ENCODE measurements at places on chromosomes 4 and X.

DNA sequence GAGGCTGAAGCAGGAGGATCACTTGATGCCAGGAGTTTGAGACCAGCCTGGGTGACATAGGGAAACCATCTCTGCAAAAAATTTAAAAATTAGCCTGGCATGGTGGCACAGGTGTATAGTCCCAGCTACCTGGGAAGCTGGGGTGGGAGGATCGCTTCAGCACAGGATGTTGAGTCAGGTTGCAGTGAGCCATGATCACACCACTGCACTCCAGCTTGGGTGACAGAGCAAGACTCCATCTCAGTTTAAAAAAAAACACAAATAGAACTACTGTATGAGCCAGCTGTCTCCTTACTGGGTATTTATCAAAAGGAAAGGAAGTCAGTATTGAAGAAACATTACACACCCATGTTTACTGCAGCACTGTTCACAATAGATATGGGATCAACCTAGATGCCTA lies 138.7 kb downstream of the RAP1GDS1 start:
- no peaks in the 10 kb centered on the region for H3K4me1 ChIP-seq
- no peak overlapping the region for H3K27ac ChIP-seq
- H3K4me3 ChIP-seq: no peak overlapping the region
- peaks cover 9% of the 10 kb centered on the region for H3K36me3 ChIP-seq
- H3K27me3 ChIP-seq: no peaks in the 10 kb centered on the region
- DNase-seq: no peak

DNA sequence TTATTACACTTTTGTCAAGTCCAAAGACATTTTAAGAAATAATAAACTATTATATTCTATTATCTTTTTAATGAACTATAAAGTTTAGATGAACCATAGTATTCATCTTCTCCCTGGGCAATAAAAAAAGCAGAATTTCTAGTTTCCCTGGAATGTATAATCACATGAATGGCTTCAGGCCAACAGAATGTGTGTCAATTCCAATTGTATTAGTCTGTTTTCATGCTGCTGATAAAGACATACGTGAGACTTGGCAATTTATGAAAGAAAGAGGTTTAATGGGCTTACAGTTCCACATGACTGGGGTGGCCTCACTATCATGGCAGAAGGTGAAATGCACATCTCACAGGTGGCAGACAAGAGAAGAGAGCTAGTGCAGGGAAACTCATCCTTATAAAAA lies 70.7 kb upstream of the ANXA10 start:
- no peak for DNase-seq
- H3K4me1 ChIP-seq: no peaks in the 10 kb centered on the region
- no peak overlapping the region for H3K4me3 ChIP-seq
- H3K27ac ChIP-seq: no peak overlapping the region
- H3K36me3 ChIP-seq: no peaks in the 10 kb centered on the region
- H3K27me3 ChIP-seq: no peaks in the 10 kb centered on the region

GRCh38 chrX:153875391-153876111 lies 10.4 kb downstream of the L1CAM start:
- DNase-seq: no peak
- H3K4me1 ChIP-seq: no peaks in the 10 kb centered on the region
- no peaks in the 10 kb centered on the region for H3K27me3 ChIP-seq
- no peak overlapping the region for H3K4me3 ChIP-seq
- no peak overlapping the region for H3K27ac ChIP-seq
- H3K36me3 ChIP-seq: no peaks in the 10 kb centered on the region

- H3K36me3 ChIP-seq: peaks cover 28% of the 10 kb centered on the region
- no peak for DNase-seq
- H3K27ac ChIP-seq: peak overlapping the region; percentile 89
- no peaks in the 10 kb centered on the region for H3K27me3 ChIP-seq
Observed at GRCh38 chr4:108619372-108620100, 840 bp upstream of the RPL34 start.

DNA sequence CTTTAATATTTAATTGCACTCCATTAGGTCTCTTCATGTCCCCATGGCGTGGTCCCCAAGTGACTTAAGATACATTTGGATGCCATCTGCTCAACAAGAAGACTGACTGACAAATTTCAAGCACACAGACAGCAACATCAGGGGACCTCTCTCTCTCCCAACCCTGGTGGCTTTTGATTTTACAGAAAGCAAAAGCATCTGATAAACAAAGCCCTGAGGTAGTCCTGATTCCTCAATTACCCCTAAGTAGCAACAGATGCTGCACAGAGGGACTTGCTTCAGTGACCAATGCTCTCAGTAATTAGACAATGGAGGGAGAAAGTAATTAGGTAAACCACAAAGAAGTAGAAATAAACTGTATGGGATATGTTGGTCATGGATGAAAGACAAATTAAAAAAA lies 426.4 kb downstream of the INPP4B start:
- no peak overlapping the region for H3K4me3 ChIP-seq
- H3K27ac ChIP-seq: no peak overlapping the region
- H3K27me3 ChIP-seq: no peaks in the 10 kb centered on the region
- H3K4me1 ChIP-seq: no peaks in the 10 kb centered on the region

DNA sequence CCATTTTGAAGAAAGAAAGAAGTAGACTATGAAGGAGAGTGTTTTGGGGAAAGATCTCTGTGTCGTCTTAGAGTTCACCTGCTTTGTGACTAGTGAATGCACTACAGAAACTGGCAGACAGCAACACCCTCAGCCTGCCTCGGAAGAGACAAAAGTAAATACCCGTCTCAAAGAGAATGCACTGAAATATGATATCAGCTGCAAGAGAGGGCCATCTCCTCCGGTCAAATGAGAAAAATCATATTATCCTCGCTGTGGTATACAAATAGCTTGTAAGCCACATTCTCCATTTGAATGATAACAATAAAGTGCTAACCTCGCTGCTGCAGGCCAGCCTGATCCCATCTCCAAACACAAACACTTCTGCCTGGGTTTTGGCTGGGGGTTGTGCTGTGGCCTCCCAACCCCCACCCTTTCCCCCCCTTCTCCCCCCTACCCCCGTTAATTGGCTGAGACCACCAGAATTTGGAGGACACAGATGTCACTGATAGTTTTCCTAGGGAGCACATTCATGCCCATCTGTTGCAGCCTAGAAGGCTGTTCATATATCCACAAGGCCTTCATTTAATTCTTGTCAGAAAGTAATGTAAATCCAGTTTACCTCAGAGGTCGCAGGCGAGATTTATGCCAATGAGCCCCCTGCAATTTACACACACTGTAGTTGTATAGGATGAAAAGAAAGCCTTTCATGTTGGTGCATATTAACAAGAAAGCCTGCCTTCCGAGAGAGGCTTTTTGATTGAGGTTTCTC lies 46.3 kb downstream of the ALPK1 start:
- H3K36me3 ChIP-seq: no peaks in the 10 kb centered on the region
- H3K27me3 ChIP-seq: no peaks in the 10 kb centered on the region
- no peak for DNase-seq
- H3K27ac ChIP-seq: no peak overlapping the region
- no peak overlapping the region for H3K4me3 ChIP-seq
- H3K4me1 ChIP-seq: no peaks in the 10 kb centered on the region

GRCh38 chrX:51608126-51608525 lies 10.6 kb downstream of the CENPVL3 start:
- no peak overlapping the region for H3K4me3 ChIP-seq
- no peak for DNase-seq
- H3K27ac ChIP-seq: no peak overlapping the region
- peaks cover 4% of the 10 kb centered on the region for H3K27me3 ChIP-seq
- no peaks in the 10 kb centered on the region for H3K4me1 ChIP-seq

All from esophagus squamous epithelium (tissue), 5 donors.